Spinal cord (tissue), 10 donors: ENCODE measurements at places on chromosomes 16 and 17. TPM values are rescaled to one million over a fixed set of nuclear protein-coding genes. Genes with fewer than 3 reads are reported as not detected.

NXPH3 gene
- 2.6 TPM for total RNA-seq

FAM20A gene
- total RNA-seq, result 46.5 TPM

DPEP3 gene
- total RNA-seq, result not detected

SEPTIN12 gene
- 0.28 TPM for total RNA-seq

CD7 gene
- total RNA-seq, result not detected

SLC35G6 gene
- not detected for total RNA-seq

CDH13 gene
- 76.5 TPM for total RNA-seq

SULT1A1 gene
- total RNA-seq, result 73.9 TPM

RFWD3 gene
- 12.5 TPM for total RNA-seq

TBC1D3E gene
- not detected for total RNA-seq

CACNG5 gene
- 1.7 TPM for total RNA-seq

PTX4 gene
- not detected for total RNA-seq

NSRP1 gene
- 15.8 TPM for total RNA-seq

MT3 gene
- total RNA-seq, result 32.5 TPM

GPRC5C gene
- total RNA-seq, result 16.3 TPM

PRKCA gene
- total RNA-seq, result 42.4 TPM

PDILT gene
- not detected for total RNA-seq

ZG16 gene
- not detected for total RNA-seq

KATNIP gene
- 26.2 TPM for total RNA-seq

ZNF830 gene
- total RNA-seq, result 12.5 TPM

NAGPA gene
- total RNA-seq, result 7.3 TPM

HES7 gene
- total RNA-seq, result 0.20 TPM

CCL8 gene
- 0.72 TPM for total RNA-seq

MT1G gene
- 1.9 TPM for total RNA-seq

CLEC19A gene
- 0.99 TPM for total RNA-seq

SECTM1 gene
- 3.3 TPM for total RNA-seq

CTRL gene
- total RNA-seq, result 0.89 TPM

EVPL gene
- 0.20 TPM for total RNA-seq

MYH1 gene
- not detected for total RNA-seq

PIK3R6 gene
- 0.50 TPM for total RNA-seq

CDH8 gene
- 28.5 TPM for total RNA-seq

WNT9B gene
- total RNA-seq, result 0.44 TPM

RASD1 gene
- total RNA-seq, result 3.2 TPM

HOXB3 gene
- 48.5 TPM for total RNA-seq

MYLK3 gene
- total RNA-seq, result 6.3 TPM

KRTAP1-5 gene
- total RNA-seq, result not detected

NGFR gene
- 39.2 TPM for total RNA-seq

HOXB5 gene
- total RNA-seq, result 4.2 TPM

OR1E2 gene
- not detected for total RNA-seq

CCDC78 gene
- 0.59 TPM for total RNA-seq

NDRG4 gene
- 128 TPM for total RNA-seq

FOXJ1 gene
- total RNA-seq, result 4.6 TPM
